ENCODE measurements at places on chromosomes 5 and 9. TPM values are rescaled to one million over a fixed set of nuclear protein-coding genes. Genes with fewer than 3 reads are reported as not detected.
A peak's percentile ranks its signal among the peaks of the same experiment; 100 is the strongest.

GRCh38 chr9:2879803-2880202 is 35.9 kb upstream of the PUM3 start:
- DNase-seq: no peak
- no peaks in the 10 kb centered on the region for H3K27me3 ChIP-seq
- no peak overlapping the region for H3K27ac ChIP-seq
- H3K4me1 ChIP-seq: no peaks in the 10 kb centered on the region
- no peak overlapping the region for H3K4me3 ChIP-seq

- no peak overlapping the region for H3K4me3 ChIP-seq
- H3K4me1 ChIP-seq: no peaks in the 10 kb centered on the region
- no peak for DNase-seq
- H3K27me3 ChIP-seq: no peaks in the 10 kb centered on the region
Measured at GRCh38 chr9:24044576-24044975, 218.5 kb upstream of the ELAVL2 start.

DNA sequence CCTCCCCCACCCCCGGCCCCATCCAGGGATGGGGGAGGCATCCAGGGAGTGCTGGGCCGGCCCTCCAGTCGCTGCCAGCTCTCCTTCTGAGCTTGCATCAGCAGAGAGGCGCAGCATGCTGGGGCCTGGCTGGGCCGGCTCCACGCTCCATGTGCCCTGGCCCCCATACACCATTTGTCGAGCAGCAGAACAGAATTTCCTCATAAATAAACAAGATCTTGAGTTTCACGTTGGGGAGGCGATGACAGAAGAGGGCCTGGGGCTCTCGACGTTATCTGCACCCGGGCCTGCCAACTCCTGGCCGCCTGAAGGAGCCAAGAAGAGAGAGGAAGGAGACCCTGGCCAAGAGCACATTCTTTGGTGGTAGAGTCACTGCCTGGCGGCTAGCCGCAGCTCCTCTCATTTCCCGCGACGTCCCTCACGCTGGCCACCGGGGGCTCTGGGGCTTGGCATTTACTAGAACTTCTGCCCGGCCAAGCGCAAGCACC is 177.0 kb downstream of the FGF18 start:
- DNase-seq: peak; percentile 90
- no peaks in the 10 kb centered on the region for H3K36me3 ChIP-seq
- no peak overlapping the region for H3K4me3 ChIP-seq
- no peaks in the 10 kb centered on the region for H3K27me3 ChIP-seq
- no peaks in the 10 kb centered on the region for H3K4me1 ChIP-seq
- peak overlapping the region; percentile 48 for H3K27ac ChIP-seq

- DNase-seq: no peak
- no peaks in the 10 kb centered on the region for H3K27me3 ChIP-seq
- H3K4me3 ChIP-seq: no peak overlapping the region
- no peak overlapping the region for H3K27ac ChIP-seq
Measured at GRCh38 chr5:124466011-124466410, 280.4 kb downstream of the ZNF608 start.

- H3K27me3 ChIP-seq: no peaks in the 10 kb centered on the region
- peaks cover 62% of the 10 kb centered on the region for H3K4me1 ChIP-seq
- peak overlapping the region; percentile 53 for H3K27ac ChIP-seq
Measured at GRCh38 chr5:137737349-137738131, 1.7 kb upstream of the KLHL3 start.

DNA sequence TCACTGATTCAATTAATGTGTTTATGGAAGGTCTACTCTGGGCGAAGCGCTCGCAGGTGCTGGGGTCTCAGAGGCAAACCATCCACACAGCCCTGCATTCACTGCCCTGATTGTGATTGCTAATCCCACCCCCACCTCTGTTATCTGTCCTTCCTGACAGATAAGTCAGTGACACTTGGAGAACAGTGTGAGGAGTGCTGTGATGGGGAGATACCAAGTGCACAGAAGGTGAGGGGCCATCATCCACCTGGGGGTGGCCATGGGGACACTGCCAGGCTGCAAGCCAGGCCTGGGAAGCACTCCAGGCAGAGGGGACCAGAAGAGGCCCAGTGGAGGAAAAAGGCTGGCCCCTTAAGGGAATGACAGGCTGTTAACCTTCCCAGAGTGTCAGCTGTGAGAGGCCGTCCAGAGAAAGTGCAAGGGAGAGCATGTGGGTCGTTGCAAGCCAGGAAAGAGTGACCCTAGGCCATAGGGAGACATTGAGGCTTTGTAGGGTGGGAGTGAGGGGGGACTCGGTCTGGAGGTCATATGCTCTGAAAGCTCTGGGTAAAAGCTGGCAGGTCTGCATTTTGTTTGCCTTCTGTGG is 18.0 kb downstream of the IL9 start:
- H3K36me3 ChIP-seq: no peaks in the 10 kb centered on the region
- no peaks in the 10 kb centered on the region for H3K27me3 ChIP-seq
- DNase-seq: no peak
- peaks cover 4% of the 10 kb centered on the region for H3K4me1 ChIP-seq
- no peak overlapping the region for H3K4me3 ChIP-seq
- no peak overlapping the region for H3K27ac ChIP-seq

GRCh38 chr9:13628526-13628925 is 349.0 kb upstream of the MPDZ start:
- H3K27ac ChIP-seq: no peak overlapping the region
- DNase-seq: no peak
- H3K4me3 ChIP-seq: no peak overlapping the region
- no peaks in the 10 kb centered on the region for H3K27me3 ChIP-seq
- no peaks in the 10 kb centered on the region for H3K4me1 ChIP-seq

The RUSC2 gene
- total RNA-seq: 32.5 TPM

The CAMK2A gene
- total RNA-seq: 13.2 TPM

DNA sequence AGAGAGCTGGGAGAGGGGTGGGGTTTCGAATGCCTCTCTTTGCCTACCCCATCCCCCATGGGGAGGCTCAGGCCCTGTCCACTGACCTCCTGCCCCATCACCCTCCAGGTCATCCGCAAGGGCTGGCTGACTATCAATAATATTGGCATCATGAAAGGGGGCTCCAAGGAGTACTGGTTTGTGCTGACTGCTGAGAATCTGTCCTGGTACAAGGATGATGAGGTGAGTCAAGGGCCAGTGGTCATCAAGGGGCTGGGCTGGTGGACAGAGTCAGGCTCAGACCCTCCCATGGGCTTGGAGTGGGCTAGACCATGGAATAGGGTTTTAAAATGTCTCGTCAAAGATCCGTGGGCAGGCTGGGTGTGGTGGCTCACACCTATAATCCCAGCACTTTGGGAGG is 33.7 kb downstream of the GOLGA2 start:
- DNase-seq: no peak
- H3K27ac ChIP-seq: no peak overlapping the region
- no peaks in the 10 kb centered on the region for H3K36me3 ChIP-seq

The SYK gene
- 41.3 TPM for total RNA-seq

GRCh38 chr5:176700239-176700847 is 53.1 kb downstream of the TSPAN17 start:
- H3K36me3 ChIP-seq: no peaks in the 10 kb centered on the region
- DNase-seq: no peak
- no peak overlapping the region for H3K27ac ChIP-seq
- peaks cover 1% of the 10 kb centered on the region for H3K4me1 ChIP-seq
- H3K27me3 ChIP-seq: peaks cover 12% of the 10 kb centered on the region
- H3K4me3 ChIP-seq: no peak overlapping the region

The PCDHA1 gene
- total RNA-seq: not detected

GRCh38 chr5:92678640-92679039 is 902.4 kb downstream of the NR2F1-AS1 start:
- no peaks in the 10 kb centered on the region for H3K27me3 ChIP-seq
- no peaks in the 10 kb centered on the region for H3K4me1 ChIP-seq
- DNase-seq: no peak

The CA9 gene
- not detected for total RNA-seq

Data from heart left ventricle (tissue), 16 donors.